ENCODE measurements at places on chromosomes 12 and 14.
A peak's percentile ranks its signal among the peaks of the same experiment; 100 is the strongest.

GRCh38 chr14:59964251-59965007 is 44.5 kb downstream of the LRRC9 start:
- no peak for DNase-seq

DNA sequence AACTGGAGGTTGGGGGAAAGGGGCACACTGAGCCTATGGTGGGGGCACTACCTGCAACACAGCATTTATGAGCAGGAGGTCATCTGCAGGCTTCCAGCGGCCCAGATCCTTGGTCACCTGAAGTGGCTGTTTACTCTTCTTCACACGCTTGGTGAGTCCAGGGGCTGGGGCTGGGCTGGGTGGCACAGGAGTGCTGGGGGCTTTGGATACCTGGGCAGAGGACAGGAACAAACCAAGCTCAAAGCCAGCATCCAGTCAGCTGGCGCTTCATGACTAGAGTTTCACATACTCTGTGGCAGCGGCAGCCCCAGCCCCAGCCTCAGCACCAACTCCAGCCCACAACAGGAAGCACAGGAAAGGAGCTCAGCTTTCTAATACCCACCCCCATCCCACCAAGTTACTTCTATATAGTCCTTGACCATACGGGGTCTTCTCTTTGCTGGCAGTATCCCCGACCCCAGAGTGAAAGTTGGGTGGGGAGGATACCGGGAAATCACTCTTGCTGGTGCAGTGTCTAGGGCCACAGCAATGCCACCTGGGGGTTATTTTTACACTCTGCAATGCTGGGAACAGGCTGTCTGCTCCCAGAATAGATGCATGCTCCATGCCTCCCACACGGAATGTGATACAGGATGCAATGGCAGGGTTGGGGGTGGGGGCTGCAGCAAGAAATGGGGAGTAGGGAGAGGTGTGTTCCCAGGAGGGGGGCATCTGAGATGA is 3.1 kb downstream of the MCRS1 start:
- DNase-seq = no peak

GRCh38 chr14:101188571-101188915 is 285.0 kb upstream of the RTL1 start:
- no peak for DNase-seq

- DNase-seq = no peak
Measured at GRCh38 chr14:20400589-20400964, 12.7 kb downstream of the TEP1 start.

- no peak for DNase-seq
Measured at GRCh38 chr12:88737838-88738472, 157.7 kb upstream of the KITLG start.

- DNase-seq = no peak
Measured at GRCh38 chr14:101844219-101844618, 82.7 kb downstream of the PPP2R5C start.

GRCh38 chr12:68113644-68114043 is 45.9 kb downstream of the IFNG start:
- peak; percentile 31 for DNase-seq

- DNase-seq = no peak
Measured at GRCh38 chr12:124837958-124838803, 25.5 kb downstream of the SCARB1 start.

DNA sequence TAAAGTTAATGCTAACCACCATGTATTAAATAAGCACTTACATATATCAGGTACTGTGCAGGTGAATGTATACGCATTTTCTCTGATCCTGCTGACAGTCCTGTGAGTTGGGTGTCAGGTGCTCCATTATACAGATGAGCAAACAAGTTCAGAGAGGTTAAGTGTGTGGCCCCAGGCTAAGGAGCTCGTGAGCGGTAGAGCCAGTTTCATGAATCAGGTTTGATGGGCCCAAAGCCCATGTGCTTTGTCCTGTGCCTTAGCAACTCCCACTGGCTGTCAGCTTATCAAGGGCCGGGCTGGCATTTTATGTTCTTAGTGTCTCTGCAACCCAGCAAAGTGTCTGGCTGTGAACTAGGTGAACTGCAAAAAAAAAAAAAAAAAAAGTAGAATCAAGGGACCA is 701.2 kb upstream of the TBX3 start:
- DNase-seq = no peak

GRCh38 chr12:123076604-123077297 is 74.1 kb downstream of the PITPNM2 start:
- no peak for DNase-seq

- no peak for DNase-seq
Measured at GRCh38 chr12:90987520-90987919, 17.3 kb downstream of the EPYC start.

Measured in NCI-H526 (cell line).